CD4-positive, alpha-beta T cell treated with Interleukin-2 at 100 ng/mL for 4 hours (primary cell): ENCODE measurements at places on chromosomes 6 and 20.

GRCh38 chr6:127185437-127185995, 67.0 kb downstream of the RSPO3 start:
- no peak for DNase-seq

DNA sequence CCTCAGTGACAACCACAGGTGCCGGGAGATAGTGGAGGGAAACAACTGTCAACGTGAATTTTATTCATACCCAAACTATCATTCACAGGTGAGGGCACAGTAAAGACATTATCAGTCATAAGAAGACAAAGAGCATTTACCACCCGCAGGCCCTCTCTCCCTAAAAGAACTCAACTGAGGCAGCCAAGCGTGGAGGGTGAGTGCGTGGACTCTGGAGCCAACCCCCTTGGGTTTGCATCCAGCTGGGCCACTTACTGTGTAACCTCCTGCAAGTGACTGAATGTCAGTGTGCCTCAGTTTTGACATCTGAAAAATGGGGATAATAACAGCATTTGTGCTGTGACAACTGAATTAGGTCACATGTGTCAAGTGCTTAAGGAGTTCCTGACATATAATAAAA, 70.6 kb upstream of the KCNK16 start:
- no peak for DNase-seq

DNA sequence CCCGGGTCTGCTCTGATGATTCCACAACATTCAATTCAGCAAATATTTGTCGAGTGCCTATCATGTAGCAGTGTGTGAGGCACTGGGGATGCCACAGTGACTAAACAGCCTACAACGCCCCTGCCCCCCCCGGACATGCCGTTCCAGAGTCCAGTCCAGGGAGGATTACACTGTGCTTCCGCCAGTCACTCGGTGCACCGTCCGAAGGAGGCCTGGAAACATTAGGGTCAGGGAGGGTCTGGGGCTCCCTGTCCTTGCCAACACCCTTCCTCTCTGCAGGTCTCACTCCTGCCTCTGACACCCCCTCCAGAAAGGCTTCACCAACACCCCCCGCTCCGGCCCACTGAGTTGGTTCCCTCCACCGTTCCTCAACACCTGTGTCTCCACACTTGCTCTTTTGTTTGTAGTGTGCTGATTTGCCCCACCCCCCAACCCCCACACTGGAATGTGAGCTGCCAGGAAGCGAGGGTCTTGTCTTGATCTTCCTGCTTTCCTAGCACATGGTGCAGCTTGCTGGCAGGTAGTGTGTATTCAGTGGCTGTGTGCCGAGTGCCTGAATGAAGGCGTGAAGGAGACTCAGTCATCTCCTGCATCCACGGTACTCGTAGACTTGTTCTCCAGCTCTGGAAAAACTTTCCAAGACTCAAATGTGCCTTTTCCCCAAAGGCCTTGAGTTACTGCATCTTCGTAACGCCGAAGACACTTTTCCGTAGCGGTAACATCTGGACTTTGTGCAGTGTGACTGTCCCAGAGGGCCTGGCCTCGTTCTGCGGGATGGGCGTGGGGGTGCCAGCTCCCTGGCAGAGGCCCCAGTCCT, 150.4 kb downstream of the ZDHHC14 start:
- DNase-seq: no peak

DNA sequence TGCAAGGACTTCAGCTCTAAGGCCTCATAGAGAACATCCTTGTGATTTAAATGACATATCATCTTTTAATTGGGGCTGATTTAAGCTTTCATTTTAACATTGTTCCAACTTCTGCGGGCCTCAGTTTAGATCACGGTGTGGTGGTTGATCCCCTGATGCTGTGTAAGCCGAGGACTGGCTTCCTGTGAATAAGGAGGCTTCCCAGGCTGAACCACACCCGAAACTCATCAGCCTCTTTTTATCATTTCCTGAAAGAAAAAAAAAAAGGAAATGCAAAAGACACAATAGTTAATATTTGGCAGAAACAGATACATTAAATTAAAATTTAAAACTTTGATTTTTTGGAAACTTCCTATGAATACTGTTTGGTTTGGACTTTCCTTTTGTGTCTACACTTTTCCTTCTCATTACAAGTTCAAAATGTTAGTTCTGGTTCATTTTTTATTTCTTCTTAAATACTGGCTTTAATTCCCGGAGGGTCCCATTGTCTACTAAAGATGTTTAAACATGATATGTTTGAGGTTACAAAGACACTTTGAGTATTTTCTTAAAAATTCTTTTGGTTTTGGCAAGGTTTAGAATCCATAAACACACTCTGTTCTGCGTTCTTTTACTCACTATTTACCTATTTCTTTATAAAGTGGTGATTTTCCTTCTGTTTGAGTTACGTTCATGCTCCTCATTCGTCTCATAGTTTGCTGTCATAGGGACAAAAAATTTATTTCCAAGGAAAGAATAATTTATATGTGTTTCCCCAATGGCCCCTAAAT, 230.0 kb upstream of the SULF2 start:
- no peak for DNase-seq

DNA sequence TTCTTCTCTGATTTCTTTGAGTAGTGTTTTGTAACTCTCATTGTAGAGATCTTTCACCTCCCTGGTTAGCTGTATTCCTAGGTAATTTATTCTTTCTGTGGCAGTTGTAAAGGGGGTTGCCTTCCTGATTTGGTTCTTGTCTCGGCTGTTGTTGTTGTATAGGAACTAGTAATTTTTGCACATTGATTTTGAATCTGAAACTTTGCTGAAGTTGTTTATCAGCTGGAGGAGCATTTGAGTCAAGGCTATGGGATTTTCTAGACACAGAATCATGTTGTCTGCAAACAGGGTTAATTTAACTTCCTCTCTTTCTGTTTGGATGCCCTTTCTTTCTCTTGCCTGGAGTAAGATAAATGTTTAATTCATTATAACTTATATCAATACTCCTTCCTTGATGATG, 86.4 kb downstream of the OLIG3 start:
- no peak for DNase-seq

DNA sequence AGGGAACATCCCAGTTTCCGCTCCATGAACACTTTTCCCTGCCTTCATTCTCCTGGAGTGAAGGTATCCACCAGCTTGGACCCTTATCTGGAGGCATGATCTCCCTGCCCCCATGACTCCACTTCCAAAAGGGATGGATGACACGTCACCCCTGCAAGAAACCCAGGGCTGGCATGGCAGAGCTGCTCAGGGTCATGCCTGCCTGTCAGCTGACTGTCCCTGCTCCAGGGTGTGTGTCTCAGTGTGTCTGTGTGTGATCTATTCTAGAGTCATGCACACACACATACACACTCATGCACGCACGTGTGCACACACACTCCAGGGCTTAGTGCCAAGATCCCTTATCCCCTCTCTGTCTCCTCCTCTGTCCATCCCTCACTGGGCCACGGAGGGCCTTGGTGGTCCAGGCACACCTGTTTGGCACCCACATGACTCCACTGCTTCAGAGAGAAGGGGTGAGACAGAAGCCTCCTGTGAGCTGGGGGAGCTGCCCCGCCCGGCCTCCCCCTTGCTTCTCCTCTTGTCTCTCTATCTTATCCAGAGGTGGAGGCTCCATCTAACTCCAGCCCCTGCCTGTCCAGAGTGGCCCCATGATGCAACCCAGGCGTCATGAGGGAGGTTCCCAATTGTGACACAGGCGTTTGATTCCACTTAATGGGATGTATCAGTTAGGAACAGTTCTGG, 290.9 kb downstream of the CDC5L start:
- no peak for DNase-seq

DNA sequence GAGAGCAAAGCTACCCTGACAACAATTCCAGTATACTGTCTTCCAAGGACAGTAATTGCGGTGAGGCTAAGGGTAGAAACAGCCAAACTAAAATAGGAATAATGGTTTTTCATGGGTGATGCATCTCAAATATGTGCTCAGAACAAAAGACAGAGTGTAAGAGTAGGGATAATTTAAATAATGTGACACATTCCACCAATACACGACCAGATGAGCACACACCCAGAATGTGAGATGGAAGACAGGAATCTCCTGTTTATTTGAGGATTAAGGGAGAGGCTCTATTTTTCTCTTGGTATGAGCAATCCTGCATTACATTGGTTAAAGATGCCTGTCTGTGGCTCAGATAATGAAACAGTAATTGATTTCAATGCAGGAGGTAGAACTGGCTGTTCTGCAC, 292.9 kb upstream of the ZFP64 start:
- no peak for DNase-seq

DNA sequence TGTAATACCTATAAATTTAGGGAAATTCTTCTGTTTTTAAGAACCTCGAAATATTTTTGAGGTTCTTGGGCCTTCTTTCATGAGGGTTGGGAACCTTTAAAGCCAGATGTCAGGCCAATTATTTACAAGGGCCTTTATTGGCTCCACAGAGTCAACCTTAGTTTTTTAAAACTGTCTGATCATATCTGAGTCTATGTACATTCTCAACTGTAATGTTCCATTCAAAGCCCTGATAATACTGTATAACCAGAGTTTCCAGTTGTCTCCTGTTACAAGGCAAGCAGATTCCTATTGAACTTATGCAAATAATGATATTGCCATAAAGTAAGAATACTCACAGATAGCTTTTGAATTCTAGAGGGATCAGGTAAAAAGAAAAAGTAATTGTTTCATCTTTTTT, 545.5 kb downstream of the EPM2A start:
- DNase-seq: no peak

DNA sequence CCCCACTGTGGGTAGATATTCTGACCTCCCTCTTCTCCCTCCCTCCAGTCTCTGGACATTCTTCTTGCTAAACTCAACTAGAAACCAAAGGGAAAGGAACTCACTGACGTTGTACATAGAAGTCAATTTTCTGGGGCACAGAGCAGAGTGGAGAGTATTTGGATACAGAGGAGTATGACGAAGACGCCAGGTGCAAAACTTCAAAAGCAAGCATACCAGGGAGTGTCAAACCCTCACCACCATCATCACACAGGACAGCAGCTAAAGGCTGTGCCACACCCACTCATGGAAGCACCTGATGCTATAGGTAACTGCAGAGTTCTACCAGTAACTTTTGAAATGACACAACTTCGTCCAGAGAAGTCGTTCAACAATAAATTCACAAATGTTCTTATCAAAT, 64.8 kb downstream of the FYN start:
- DNase-seq: peak; percentile 49

- DNase-seq: no peak
Observed at GRCh38 chr6:938916-939315, 246.0 kb upstream of the EXOC2 start.

DNA sequence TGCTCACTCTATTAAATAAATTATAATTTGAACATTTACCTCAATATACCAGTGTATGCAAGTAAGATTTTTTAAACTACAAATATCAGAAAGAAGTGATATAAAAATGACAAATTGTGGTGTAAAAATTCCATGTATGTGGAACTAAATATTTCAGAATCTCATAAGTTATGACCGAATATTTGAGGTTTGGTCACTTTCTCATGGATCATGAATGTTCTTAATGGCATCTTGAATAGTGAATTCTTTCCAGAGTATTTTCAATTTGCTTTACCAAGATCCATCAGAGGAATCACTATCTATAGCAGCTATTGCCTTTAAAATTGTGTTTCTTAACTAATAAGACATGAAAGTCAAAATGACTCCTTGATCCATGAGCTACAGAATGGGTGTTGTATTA, 950.6 kb downstream of the TBC1D32 start:
- no peak for DNase-seq

DNA sequence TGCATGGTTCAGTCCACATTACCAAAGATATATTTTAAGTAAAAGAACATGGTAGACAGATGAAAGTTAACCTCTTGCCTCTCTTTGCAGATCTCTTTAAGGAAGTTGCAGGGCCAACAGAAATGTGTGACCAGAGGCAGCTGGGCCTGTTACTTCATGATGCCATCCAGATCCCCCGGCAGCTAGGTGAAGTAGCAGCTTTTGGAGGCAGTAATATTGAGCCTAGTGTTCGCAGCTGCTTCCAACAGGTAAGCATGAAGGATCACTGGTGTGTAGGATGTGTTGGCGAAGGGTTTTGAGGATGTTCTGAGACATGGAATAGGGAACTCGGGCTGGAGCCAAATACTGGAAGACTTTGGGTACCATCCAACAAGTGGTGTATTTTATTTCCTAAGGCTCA, 508.6 kb downstream of the UTRN start:
- no peak for DNase-seq
